ENCODE measurements at places on chromosomes 3 and 15.

DNA sequence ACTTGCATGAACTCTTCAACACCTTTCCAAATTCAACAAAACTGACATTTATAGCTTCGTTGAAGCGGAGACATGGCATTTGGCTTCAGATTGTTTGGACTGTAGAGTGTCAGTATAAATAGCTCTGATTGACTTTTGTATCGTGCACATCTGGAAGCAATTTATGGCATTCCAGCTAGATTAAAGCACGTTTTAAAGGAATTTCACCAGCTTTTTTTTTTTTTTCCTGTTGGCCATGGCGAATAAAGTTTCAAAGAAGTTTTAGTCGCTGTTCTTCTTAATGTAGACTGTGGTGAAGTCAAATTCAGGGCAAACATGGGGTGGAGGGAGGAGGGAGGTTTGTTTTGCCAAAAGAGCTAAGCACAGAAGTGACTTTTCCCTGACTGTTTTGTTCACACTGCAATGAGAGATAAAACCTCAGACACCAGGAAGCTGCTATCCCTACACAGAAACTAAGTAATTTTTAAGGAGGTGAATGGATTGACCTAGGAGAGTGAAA lies 391.0 kb upstream of the RARB start:
- no peak for DNase-seq

GRCh38 chr3:180530276-180530675 lies 71.7 kb upstream of the TTC14 start:
- no peak for DNase-seq

DNA sequence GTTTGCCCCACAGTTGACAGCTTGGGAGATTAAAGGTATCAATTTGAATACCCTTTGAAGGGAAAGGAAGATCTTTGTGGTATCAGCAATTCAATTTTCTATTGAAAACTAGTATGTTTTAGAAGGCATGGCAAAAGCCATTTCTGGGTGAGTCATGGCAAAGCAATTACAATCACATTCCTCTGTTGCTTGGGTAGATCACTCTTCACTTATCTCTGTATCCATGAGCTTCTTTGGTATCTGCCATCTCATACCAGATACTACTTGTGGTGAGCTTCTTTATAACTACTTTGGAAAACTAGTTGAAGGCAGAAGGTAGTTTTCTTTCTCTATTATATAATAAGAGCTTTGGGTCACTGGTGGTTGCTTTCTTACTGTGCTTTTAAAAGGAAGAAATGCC lies 28.3 kb upstream of the LSAMP start:
- DNase-seq = no peak

GRCh38 chr3:14299767-14300166 lies 102.6 kb upstream of the SLC6A6 start:
- no peak for DNase-seq

- DNase-seq = no peak
Observed at GRCh38 chr3:16266714-16267113, 1.7 kb downstream of the OXNAD1 start.
